ENCODE measurements at places on chromosomes 4 and X.

GRCh38 chrX:17036171-17036961, 89.9 kb downstream of the REPS2 start:
- DNase-seq: no peak

DNA sequence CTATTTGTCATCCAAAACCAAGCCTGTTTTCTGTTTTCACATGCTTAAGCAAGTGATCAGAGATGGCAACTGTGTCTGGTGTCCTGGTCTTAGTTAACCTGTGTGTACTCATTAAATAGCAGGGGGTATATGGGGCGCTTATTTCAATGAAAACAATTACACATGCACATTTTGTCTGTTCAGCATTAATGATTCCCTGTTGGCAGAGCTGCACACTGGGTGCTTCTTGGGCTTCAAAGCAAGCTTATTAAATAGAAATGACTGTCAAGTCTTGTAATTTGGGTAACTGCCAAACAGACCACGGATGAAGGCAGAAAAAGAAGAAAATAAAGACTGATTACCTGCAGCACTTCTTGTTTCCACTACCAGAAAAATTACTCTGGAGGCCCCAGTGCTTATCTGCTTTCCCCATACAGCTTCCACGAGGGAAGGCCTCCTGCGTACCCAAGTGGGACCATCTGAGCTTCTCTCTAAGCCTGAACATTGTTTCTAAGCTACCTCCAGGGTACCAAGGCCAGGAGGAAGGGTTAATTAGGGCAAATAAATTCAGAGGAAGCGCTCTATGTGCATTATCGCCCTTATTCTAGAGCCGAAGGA, 107.2 kb upstream of the TBL1X start:
- no peak for DNase-seq

GRCh38 chrX:108018656-108019381, 26.0 kb upstream of the VSIG1 start:
- no peak for DNase-seq

- DNase-seq: no peak
Measured at GRCh38 chr4:55178226-55179005, 53.0 kb upstream of the KDR start.

DNA sequence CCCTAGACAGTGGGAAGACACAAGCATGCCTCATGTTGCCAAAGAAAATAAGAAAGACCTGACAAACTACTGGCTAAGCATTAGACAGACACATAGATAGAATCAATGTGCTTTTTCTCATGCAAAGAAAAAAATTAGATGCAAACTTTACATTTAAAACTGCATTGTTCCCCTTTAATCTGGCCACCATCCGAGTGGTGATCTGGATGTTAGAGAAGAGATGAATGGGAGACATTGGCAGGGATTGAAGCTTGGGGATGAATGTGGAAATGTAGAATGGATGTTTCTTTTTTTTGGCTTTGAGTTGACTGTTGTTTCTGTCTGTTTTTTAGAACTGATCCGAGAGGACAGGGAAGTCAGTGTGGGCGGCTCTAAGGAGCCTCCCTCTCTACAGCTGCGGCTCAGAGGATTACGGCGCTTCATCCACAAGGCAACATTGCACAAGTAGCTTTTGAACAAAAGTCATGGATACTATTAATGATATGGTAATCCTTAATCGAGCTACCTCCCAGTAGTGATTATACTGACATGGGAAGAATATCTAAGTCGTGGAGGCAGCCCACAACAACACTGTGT, 53.0 kb downstream of the HELT start:
- DNase-seq: no peak

DNA sequence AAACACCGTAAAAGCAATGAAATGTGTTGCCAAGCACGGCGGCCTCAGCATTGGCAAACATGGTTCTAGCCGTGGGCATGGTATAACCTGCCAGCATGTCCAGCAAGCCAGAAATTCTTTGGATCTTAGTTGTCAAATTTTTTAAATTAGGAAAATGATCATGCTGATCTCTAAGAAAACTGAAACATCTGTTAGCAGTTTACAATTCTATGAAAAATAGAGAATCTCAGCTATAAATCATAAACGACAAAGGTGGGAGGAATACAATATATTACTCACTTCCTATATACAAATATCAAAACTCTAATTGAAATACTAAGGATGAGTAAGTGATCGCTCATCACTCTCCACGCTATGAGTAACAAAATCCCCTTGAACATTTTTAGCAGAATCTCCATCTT, 130.3 kb downstream of the ADGRA3 start:
- DNase-seq: no peak

DNA sequence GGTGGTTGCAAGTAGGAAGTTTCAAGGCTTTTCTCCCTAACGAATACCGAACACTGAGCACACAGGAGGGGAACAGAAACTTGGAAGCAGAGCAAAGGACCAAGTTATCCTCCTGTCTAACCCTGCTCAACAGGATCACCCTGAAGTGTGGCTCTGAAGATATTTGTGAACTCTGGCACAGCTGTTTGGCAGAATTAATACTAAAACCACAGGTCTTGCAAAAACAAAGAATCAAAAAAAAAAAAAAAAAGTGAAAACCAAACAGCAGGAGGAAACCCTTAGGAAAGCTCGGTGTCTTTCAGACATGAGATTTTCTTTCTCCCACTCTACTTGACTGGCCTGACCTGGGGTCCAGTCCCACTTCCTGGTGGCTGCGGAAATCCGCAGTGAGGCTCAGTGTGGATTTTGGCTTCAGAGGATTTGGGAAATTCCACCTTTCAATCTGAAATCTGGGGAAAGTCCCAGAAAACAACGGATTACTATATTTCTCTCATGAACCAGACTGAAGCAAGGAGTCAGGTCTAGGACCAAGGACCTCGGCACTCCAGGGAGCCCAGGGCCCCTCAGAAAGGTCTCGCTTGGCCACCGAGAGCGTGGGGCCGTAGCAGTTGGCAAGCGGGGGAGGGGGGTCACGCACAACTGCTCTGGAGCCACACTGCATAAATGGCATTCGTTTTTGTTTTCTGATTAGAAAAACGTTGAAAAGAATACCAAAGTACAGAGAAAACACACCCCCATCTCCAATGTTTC, 867 bp downstream of the TIFA start:
- DNase-seq: peak; percentile 86

GRCh38 chr4:15402974-15403373, 24.9 kb upstream of the C1QTNF7 start:
- no peak for DNase-seq

DNA sequence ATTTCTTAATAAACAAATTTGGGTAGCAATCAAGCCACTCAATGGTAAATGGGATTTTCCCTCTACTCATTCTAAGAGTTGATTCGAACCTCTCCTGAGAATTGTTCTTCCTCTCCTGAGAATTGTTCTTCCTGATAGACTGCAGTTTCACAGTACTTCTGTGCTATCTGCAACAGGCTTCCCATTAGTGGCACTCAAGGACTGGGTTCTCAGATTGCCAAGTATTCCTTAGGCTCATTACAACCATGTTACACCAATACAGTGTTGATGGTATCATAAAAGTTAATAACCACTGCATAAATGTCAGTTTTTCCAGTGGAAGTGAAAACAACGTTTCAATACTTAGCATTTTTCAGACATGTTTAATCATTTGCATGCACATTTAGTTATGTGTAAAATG, 201.6 kb downstream of the FRMPD4 start:
- DNase-seq: no peak

DNA sequence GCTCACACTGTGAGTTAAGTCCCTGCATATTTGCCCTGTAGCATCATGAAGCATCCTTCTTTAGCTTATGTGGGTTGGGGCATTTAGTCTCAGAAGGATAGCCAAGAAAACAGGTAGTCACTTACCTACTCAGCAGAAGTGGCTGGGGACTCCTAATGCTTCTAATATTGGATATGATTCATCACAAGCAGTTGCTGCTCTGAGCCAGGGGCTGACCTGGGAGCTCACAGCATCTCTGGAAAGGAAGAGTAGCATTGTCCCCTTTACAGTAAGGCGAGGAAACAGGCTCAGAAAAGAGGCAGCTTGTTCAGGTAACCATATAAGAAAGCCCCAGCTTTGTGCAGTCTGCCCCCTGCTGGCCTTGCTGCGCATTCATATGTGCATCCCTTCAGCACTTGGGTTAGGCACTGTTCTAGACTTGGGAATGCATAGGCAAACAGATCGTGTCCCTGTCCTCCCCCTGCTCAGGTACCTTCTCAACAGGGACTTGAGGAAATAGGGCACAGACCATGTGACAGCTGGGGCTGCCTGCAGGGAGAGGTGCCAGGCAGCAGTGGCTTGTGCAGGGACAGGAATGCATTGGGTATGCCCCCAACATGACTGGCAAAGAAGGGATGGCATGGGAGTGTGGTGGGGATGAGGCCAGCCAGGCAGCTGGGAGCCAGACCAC, 35.7 kb upstream of the TBC1D14 start:
- peak; percentile 52 for DNase-seq

DNA sequence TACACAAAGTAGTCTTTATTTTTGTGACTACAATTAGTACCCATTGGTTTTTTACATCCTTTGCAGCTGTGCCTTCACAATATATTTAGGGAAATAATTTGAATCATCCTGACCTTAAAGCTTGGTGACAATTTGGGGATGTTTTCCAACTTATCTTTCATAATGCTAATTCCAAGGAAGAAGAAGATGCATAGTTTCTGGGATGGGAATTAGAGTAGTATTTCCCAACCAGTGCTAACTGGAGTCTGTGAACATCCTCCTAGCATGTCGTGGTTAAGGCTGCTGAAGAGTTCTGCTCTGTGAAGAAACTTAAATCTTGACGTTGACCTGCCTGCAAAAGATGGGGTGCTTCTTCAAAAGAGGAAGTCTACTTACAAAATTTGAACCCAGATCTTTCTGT, 173.5 kb downstream of the ANK2 start:
- no peak for DNase-seq

DNA sequence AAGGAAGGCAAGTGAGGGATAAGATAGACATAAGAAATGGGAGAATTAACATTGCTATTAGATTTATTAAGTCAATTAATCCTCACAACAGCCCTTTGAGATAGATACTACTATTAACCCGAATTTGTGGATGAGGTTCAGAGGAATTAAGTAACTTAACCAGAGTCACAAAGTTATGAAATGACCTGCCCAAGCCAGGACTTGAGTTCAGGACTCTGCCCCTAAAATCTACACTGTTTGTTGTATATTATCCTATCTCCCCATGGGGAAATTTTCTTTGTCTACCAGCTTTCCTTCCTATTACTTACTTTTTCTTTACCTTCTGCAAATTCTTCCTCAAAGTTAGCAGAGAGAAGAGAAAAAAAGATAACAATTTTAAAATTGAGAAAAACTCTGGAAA, 33.4 kb upstream of the UBQLN2 start:
- DNase-seq: no peak

GRCh38 chrX:102712981-102713625, 855 bp downstream of the GPRASP2 start:
- no peak for DNase-seq

DNA sequence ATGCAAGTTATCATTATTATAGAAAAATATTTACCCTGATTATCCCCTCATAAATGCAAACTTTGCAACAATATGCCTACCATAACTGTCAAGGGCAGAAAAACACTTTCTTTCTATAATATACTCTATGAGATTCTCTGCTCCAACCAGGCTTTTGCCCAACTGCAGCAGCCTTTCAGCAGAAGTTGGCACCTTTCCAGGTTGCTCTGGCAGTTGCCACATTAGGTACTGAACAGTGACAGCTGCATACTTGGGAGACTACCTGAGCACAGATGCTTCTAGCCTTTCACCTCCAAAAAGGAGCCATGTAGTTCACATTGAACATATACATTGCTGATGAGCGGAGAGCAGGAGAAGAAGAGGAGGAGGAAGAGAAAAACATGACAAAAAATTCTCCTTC, 69.5 kb upstream of the BRWD3 start:
- no peak for DNase-seq

DNA sequence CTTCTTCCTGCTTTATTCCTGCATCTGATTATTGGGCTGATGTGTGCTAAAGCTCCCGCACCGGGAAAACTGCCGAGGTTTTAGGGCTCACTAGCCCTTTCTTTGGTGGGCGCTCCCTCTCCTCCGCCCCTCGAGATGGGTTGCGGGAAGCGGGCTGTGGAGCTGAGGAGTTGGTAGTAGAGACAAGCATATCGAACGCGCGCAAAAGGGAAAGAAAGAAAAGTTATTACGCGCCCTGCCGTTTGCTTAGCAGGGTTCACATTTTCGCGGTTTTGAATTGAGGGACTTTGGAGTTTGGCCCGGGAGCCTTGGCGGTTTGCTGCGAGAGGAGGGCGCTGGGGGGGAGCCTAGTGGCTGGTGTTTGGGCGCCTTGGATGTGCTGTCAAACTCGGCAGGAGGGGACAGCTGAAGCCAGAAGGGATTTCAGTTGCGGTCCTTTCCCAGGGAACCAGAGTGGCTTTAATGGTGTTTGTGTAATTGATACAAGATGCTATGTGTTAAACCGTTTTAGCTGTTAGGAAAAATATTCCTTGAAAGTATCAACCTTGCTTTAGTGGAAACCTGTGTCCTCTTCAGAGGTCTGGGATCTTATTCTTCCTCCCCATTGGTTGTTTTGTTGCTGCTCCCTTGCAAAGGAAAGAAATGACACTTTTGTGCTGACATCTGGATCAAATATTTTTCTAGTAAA, 1.1 kb downstream of the GAB1 start:
- no peak for DNase-seq

GRCh38 chr4:145535202-145535601, 53.5 kb downstream of the SMAD1 start:
- DNase-seq: no peak

- no peak for DNase-seq
Measured at GRCh38 chr4:46081674-46082073, 42.2 kb downstream of the GABRG1 start.

GRCh38 chrX:39563178-39563577, 534.6 kb downstream of the BCOR start:
- peak; percentile 56 for DNase-seq

DNA sequence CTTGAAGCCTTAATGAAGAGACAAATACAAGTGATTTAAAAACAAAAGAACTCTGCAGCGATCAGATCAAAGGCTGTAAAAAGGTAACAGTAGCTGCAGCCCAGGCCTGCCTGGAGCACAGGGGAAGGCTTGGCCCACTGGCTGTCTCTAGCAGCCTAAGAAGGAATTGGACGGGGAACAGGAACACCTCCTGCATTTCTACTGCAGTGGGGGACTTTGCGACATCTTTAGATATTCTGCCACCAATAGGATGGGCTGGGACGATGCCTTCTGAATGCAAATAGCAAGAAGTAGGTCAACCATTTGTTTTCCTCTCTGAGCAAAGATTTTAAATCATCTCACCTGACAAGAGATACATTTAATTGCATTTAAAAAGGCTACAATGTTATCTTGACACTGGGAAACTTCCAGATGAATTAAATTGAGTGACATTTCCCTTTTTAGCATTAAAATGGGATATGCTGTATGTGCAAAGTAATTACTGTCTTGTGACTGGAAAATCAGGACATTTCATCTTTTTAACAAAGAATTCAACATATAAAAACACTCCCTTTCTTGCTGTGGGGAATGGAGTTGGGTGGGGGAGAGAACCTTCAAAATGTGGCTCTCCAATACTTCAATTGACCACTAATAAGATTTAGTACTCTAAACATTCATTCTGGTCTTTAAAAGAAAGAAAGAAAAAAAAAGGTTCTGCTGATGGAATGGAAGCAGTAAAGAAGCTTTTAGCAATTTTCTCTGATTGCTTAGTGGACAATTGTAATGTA, 70.0 kb downstream of the NYX start:
- no peak for DNase-seq

Measured in MV-4-11 (cell line).